ENCODE measurements at places on chromosomes 6 and 20. TPM values are rescaled to one million over a fixed set of nuclear protein-coding genes. Genes with fewer than 3 reads are reported as not detected.

The TSPO2 gene
- 0.48 TPM for total RNA-seq

The C6orf141 gene
- 5.4 TPM for total RNA-seq

The OVOL2 gene
- total RNA-seq = 15.2 TPM

The BCL2L1 gene
- total RNA-seq = 90.3 TPM

The CLDN20 gene
- total RNA-seq = not detected

The HTR1B gene
- total RNA-seq = 0.19 TPM

The TPD52L1 gene
- 12.1 TPM for total RNA-seq

The GGTLC1 gene
- total RNA-seq = not detected

The BRD2 gene
- total RNA-seq = 195 TPM

The KHDC1L gene
- not detected for total RNA-seq

The LST1 gene
- 11.3 TPM for total RNA-seq

The LRFN2 gene
- total RNA-seq = 0.29 TPM

The ZSCAN9 gene
- 14.1 TPM for total RNA-seq

The ID1 gene
- 201 TPM for total RNA-seq

The B4GALT5 gene
- 65.1 TPM for total RNA-seq

The ANGPT4 gene
- total RNA-seq = not detected

The TTLL9 gene
- not detected for total RNA-seq

The HECA gene
- 43.2 TPM for total RNA-seq

The LY6G6C gene
- total RNA-seq = not detected

The PARD6B gene
- 35.1 TPM for total RNA-seq

The KCNK16 gene
- not detected for total RNA-seq

The DEFB118 gene
- not detected for total RNA-seq

The FAM209B gene
- total RNA-seq = not detected

The PPDPF gene
- total RNA-seq = 672 TPM

The ELOVL2 gene
- not detected for total RNA-seq

The TAF4 gene
- 27.5 TPM for total RNA-seq

The PACRG gene
- 1.3 TPM for total RNA-seq

The RFX6 gene
- 0.25 TPM for total RNA-seq

The BMP7 gene
- 2.0 TPM for total RNA-seq

The LKAAEAR1 gene
- not detected for total RNA-seq

The MYB gene
- 26.5 TPM for total RNA-seq

The SPAG4 gene
- total RNA-seq = 3.5 TPM

Data from mucosa of descending colon (tissue), 3 donors.